WTC11 (cell line): ENCODE measurements at places on chromosomes 12 and 14. TPM values are rescaled to one million over a fixed set of nuclear protein-coding genes. Genes with fewer than 3 reads are reported as not detected.

- DNase-seq = peak; percentile 65
- peaks cover 35% of the 10 kb centered on the region for H3K4me1 ChIP-seq
- H3K27ac ChIP-seq = peak overlapping the region; percentile 21
- peak overlapping the region; percentile 74 for H3K4me3 ChIP-seq
- H3K36me3 ChIP-seq = no peaks in the 10 kb centered on the region
- H3K27me3 ChIP-seq = peaks cover 26% of the 10 kb centered on the region
These were observed 8.3 kb downstream of the CPNE6 start for GRCh38 chr14:24079491-24080141.

FOXA1 gene
- 0.21 to 0.34 TPM (median 0.28 TPM) in 3 replicates for total RNA-seq

GRCh38 chr12:29229158-29229505, 80.1 kb downstream of the FAR2 start:
- H3K36me3 ChIP-seq = no peaks in the 10 kb centered on the region
- H3K27me3 ChIP-seq = no peaks in the 10 kb centered on the region
- H3K27ac ChIP-seq = peak overlapping the region; percentile 94
- no peak for DNase-seq
- H3K4me1 ChIP-seq = peaks cover 36% of the 10 kb centered on the region
- peak overlapping the region; percentile 43; the same call in 1 of the 2 replicates for H3K4me3 ChIP-seq

LBHD2 gene
- not detected in 3 replicates for total RNA-seq

DNA sequence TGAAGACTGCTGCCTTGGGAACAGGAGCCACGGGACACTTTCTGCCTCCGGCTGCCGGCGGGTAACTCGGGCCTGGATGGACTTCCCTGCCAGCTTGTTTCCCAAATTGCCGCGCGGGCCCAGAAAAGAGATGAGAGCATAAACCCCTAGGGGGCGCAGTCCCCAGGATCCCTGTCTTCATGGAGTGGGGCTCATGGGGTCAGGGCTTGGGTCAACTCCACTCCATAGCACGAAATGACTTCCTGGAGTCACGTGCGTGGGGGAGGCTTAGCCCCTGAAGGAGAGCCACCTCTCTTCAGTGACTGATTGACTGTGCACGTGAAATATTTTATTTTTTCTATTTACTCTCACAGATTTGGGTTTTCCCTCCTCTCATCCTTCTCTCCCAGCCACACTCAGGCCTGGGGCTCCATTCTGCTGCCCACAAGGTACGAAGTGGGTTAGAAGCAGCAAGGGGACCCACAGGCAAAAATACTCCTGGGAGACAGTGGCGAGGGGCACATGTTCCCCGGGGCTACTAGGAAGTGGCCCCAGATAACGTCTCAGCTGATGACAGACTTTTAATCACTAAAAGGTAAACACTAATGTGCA, 10.0 kb downstream of the PGF start:
- H3K36me3 ChIP-seq = no peaks in the 10 kb centered on the region
- peaks cover 3% of the 10 kb centered on the region for H3K4me1 ChIP-seq
- H3K4me3 ChIP-seq = no peak overlapping the region
- no peak overlapping the region for H3K27ac ChIP-seq
- no peaks in the 10 kb centered on the region for H3K27me3 ChIP-seq

CRIP1 gene
- total RNA-seq = 4.8 to 9.0 TPM (median 5.8 TPM) in 3 replicates
